ENCODE measurements at places on chromosomes 7 and 10. TPM values are rescaled to one million over a fixed set of nuclear protein-coding genes. Genes with fewer than 3 reads are reported as not detected.

Gene JAZF1
- total RNA-seq: 21.2 TPM

Gene PNLIP
- total RNA-seq: not detected

GRCh38 chr7:156537006-156537405 is 103.6 kb upstream of the RNF32 start:
- H3K27ac ChIP-seq: no peak overlapping the region
- no peaks in the 10 kb centered on the region for H3K4me1 ChIP-seq
- no peak overlapping the region for H3K4me3 ChIP-seq
- DNase-seq: no peak
- no peaks in the 10 kb centered on the region for H3K27me3 ChIP-seq

DNA sequence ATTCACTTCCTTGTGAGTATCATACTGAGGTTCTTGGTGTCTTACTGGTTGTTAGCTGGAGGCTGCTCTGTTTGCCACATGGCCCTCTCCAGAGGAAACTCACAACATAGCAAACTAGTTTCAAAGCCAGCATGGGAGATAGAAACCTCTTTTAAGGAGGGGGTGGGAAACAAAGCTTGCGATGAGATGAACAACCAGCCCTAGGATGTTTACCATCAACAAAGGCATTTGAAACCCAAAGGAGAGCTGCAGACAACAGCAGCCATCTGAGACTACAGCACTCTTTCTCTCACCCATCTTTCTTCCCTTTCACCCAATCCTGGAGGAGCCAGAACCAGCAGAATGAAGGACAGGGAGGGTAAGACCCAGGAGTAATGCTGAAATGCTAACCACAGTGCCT is 182.1 kb downstream of the NEBL start:
- no peak for DNase-seq
- peaks cover 2% of the 10 kb centered on the region for H3K36me3 ChIP-seq
- H3K4me1 ChIP-seq: peaks cover 13% of the 10 kb centered on the region
- H3K27me3 ChIP-seq: no peaks in the 10 kb centered on the region
- no peak overlapping the region for H3K27ac ChIP-seq
- H3K4me3 ChIP-seq: no peak overlapping the region

DNA sequence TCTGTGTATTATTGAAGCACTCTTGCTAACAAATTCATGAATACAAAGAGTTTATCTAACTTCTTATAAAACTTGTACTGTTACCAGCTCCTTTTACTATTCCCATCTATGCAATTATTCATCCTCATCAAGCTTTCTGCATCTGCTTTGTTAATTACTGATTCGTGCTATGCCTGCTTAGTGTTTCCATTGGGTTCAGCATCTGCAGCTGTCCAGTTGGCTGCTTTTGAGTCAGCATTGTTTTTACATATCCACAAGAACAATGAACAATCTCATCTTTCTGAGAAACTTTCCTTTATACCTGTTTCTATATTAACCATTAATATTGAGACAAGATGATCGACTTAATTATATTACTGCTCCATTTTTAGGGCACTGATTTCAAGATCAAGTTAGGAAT is 19.6 kb upstream of the ANLN start:
- H3K4me1 ChIP-seq: peaks cover 14% of the 10 kb centered on the region
- H3K4me3 ChIP-seq: no peak overlapping the region
- peaks cover 3% of the 10 kb centered on the region for H3K27me3 ChIP-seq
- no peak overlapping the region for H3K27ac ChIP-seq

DNA sequence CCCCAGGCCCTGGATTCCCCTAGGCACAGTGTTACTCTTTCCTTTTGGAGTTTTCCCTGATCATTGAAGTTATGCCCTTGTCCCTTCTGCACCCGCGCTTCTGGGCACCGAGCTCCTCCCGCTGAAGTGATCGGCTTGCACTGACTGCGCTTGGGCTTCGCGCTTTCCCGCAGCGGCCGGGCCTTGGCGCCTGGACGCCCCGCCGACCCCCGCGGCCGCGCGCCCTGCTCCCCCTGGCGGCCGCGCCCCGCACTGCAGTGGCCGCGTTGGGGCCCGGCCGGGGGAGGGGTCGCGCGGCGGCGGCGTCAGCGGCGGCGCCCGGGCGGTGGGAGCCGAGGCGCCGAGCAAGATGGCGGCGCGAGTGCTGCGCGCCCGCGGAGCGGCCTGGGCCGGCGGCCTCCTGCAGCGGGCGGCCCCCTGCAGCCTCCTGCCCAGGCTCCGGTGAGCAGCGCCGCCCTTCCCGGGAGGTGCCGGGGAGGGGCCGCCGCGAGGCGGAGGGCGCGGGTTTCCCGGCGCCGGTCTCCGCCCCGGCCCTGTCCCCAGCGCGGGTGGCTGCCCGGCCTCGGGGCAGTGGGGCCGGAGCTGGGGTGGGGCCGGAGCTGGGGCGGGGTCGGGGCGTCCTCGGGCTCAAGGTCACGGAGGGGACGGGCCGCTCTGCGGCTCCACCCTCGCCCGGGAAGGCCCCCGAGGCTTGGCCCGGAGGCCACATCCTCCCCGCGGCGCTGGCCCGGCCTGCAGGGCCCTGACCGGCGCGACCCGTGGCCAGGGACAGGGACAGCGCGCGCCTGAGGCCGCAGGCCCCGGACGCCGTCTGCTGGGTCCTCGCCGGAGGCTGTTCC is at the start of gene NIPSNAP2:
Gene NIPSNAP2 (plus strand): TSS at position 325 of the 839 bp plus-strand sequence. CDS start 25 bp downstream, at position 350.
- H3K27me3 ChIP-seq: no peaks in the 10 kb centered on the region
- peak within 1 kb of the TSS; percentile 92 for H3K4me3 ChIP-seq
- no peak for DNase-seq

DNA sequence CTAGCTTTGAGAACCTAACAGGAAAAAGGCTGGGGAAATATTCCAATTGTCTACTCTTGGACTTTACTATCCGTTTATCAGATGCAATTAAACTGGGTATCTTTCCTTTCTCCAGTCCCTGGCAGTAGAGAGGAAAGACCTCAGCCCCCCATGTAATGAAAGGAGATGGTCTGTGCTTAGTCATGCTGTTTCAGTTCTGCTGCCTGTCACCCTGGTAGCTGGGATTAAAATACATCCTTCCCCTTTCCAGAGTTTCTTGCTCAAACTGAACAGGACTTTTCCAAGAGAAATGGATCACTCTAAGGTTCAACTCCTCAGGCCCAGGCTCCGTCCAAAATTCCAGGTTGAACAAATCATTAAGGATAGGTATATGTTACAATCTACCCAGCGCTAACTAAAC is 202.9 kb downstream of the PTEN start:
- H3K4me1 ChIP-seq: peaks cover 41% of the 10 kb centered on the region
- no peaks in the 10 kb centered on the region for H3K27me3 ChIP-seq
- no peak overlapping the region for H3K4me3 ChIP-seq
- no peak for DNase-seq
- H3K36me3 ChIP-seq: no peaks in the 10 kb centered on the region

DNA sequence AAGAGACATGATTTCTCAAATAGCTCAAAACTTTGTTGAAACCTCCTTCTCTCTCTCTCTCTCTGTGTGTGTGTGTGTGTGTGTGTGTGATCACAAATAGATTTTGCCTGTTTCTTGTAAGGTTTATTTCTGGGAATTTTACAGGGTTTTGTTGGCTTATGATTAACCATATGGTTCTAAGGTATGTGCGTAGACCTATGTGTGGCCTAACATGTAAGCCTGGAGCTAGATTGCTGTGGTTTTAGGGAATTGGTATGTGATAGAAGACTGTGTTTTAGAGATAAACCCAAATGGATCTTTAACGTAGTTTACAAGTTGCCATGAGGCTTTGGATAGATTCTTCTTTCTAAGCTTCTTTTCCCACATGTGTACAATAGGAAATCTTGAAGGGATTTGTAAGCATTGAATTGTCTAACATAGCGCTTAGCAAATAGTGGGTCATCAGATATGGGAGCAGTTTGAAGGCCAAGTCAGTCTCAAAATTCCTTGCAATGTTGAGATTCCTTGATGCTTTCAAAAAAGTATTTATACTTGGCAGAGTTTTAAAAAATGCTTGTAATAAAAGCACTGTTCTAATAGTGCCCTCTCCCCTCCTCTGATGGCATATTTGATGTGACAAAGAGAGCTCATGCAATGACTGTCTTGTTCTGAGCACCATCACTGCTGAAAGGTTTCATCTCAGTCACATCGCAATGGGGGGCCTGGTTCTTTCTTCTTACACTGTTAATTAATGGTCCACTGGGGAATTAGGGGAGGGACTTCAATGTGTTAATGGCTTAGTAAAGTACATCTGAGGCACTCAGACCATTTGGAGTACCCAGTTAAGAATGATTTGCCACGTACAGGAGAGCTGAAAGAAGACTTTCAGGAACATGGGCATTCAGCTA is 118.2 kb downstream of the SNX10 start:
- peaks cover 1% of the 10 kb centered on the region for H3K36me3 ChIP-seq
- H3K4me3 ChIP-seq: no peak overlapping the region
- DNase-seq: no peak
- H3K27ac ChIP-seq: no peak overlapping the region
- peaks cover 35% of the 10 kb centered on the region for H3K27me3 ChIP-seq
- no peaks in the 10 kb centered on the region for H3K4me1 ChIP-seq
